ENCODE measurements at places on chromosomes 7 and 10.

DNA sequence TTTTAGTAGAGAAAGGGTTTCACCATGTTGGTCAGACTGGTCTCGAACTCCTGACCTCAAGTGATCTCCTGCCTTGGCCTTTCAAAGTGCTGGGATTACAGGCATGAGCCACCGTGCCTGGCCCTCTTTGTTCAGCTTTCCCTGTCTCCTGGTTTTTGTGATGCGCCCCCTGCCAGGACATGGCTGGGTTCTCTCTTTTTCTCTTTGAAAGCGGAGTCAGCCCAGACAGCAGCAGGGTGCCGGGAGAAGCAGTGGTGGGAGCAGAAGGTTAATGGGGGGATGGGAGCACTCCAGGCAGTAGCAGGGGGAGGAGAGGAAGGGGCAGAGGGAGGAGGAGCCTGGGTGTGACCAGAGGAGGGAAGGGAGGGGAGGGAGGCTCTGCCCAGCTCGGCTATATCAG is 1.8 kb downstream of the MUC3A start:
- no peak for DNase-seq

- no peak for DNase-seq
Measured at GRCh38 chr10:59708816-59709394, 745 bp downstream of the SLC16A9 start.

DNA sequence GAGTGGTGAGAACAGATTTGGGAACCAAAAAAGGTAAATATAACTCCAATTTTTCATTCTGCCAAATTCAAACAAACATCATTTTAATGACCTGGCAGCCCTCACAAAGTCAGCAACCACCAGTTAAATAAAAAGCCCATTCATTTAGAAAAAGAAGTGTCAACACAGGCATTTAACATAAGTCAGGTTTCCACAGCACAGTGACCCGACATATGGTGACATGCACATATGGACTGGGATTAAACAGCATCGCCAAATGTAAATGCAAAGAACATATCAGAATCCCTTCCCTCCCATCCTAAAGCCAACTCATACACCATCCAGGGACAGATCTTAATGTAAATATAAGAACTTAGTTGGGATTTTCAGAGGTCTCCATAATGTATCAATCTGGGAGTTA is 293.2 kb downstream of the FGFR2 start:
- no peak for DNase-seq

DNA sequence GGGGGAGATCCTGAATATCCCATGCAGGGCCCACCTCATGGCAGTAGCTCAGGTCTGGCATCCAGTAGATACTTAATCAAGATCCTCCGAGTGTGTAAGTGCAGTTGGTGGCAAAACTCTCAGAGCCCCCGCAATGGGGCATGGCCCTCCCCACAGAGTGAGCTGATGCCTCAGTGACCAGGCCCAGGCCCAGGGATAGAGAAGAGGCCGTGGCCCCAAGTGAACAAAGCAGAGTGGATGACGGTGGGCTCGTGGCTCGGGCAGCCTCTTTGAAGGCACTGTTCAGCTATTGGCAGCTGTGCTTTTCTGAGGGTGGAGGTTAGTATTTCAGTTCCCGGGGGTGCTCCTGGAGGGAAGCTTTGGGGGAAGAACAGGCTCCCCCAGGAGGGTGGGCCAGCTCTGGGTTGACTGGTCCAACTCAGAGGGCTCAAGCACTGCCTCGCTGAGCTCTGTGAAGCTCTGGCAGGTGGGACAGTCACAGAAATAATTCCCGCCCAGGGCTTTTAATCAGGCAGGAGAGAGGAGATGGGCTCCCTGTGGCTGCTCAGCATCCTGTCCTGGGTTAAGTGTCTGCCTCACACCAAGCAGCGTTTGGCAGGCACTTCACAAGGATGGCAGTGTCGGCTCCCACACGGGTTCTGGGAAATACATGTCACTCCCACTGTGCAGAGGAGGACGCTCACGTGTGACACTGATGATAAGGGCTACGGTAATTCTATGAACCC is 583.6 kb downstream of the TCERG1L start:
- no peak for DNase-seq

DNA sequence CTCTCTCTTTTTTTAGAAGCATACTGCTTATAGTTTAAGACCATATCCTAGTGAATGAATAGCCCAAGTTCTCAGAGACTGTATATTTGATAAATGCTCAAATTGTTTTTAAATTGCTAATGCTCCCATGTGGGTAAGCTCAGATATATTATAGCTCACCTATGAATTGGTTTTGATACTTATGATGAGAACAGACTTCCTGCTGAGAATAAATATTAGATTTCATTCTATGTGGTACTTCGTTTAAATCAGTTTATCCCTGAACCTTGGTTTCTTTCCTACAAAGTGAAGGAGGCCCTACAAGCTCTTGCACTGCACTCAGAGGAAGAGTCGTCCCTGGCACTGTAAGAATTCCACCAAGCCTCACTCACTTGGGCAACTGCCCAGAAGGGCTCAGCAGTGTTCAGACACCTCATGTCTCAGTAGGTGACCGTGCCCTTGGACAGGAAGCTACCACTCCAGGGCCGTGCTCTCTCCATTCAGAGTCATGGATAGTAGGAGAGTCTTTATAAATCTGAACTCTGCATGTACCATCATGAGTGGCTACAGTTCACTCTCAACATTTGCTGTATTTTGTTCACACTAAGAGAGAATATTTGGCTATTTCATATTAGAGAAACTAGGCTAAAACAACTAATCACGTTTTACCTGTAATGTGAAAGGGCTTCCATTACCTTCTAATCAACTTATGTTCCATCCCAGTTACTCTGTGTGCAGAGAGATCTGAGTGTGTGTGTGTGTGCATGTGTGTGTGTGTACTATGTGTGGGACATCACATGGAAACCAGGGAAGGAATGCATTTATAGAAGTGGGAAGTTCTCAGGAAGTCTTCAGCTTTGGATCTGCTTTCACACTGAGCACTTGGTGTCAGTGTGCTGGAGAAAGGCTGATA is 93.8 kb downstream of the PTPRE start:
- no peak for DNase-seq

GRCh38 chr10:78847485-78847884 is 221.3 kb upstream of the ZMIZ1 start:
- DNase-seq = no peak

DNA sequence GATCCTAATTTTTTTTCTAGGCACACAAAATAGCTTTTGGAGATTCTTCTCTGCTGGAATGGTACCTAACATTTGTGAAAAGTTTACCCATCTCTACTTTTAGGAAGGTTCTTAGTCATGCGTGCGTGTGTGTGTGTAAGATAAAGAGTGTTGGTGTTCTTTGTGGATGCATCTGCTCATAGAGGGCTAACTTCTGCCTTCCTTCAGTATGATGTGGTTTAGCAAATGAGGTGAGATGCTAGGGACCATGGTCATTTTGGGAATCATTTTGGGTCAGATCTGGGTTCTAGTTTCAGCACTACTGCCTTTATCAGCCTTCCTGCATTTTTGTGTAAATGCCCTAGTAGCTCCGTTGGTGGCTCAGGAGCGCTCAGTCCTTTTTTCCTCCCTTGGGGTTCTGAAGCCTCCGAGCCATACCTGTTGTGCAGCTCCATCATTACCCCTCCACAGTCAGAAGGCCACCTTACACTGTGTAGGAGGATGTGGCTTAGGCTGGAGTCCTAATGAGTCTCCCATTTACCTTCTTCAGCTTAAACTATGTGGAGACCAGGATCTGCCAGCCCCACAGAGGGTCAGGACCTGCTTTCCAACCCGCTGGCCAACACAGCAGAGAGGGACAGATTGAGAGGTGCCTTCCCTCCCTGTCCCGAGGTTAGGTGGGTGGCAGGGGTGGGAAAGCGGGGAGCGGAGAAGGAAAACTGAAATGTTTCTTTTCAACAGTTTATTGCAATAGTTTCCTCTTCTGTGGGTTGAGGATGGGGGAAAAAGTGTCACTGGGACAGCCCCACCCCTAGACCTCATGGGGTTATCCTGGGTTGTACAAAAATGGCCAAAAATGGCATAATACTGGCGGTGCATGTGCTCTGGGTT is 31.2 kb downstream of the TSPAN14 start:
- no peak for DNase-seq

GRCh38 chr7:126605553-126605952 is 647.2 kb downstream of the GRM8 start:
- no peak for DNase-seq

- DNase-seq = no peak
Measured at GRCh38 chr7:159015454-159016410, 128.9 kb downstream of the VIPR2 start.

GRCh38 chr7:139078911-139079310 is 30.6 kb downstream of the ZC3HAV1 start:
- no peak for DNase-seq

- no peak for DNase-seq
Measured at GRCh38 chr10:132347211-132347930, 15.4 kb downstream of the LRRC27 start.

- DNase-seq = peak; percentile 2
Measured at GRCh38 chr10:101716891-101717659, 22.1 kb upstream of the FBXW4 start.

Data from activated CD4-positive, alpha-beta T cell treated with anti-CD3 and anti-CD28 coated beads for 24 hours (primary cell).